ENCODE measurements at places on chromosomes 12 and 14. TPM values are rescaled to one million over a fixed set of nuclear protein-coding genes. Genes with fewer than 3 reads are reported as not detected.

DNA sequence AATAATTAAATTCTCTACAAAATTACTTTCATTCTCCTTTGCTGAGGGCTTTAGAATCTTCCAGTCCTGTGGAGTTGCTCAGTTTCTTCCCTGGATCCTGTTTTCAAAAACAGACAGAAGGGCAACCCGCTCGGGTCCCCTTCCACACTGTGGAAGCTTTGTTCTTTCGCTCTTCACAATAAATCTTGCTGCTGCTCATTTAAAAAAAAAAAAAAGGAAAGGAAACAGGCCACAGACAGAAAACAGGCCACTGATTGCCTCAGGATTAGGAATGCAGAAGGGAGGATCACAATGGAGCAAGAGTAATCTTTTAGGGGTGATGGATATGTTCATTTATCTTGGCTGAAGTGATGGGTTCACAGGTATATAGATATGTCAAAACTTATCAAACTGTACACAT is 29.5 kb upstream of the HIGD1C start:
- DNase-seq = no peak

GRCh38 chr12:130929363-130929762 is 24.3 kb upstream of the ADGRD1 start:
- DNase-seq = no peak

DNA sequence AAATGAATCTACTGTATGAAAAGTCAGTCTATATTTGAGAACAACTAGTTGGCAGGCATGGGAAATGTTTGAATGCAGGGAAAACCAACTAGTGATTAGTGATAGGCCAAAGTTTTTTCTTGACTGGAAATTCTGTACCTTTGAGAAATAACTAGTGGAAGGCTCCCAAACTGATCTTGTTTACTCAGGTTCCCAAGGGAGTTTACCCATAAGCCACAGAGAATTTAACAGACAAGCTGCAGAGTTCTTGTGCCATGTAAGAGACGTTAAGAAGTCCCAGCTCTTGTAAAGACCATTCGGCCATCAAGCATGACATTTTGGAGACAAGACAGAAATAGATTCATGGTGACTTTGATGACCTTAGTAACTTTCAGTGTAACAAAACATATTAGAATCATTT is 1882.8 kb upstream of the SEL1L start:
- DNase-seq = no peak

DNA sequence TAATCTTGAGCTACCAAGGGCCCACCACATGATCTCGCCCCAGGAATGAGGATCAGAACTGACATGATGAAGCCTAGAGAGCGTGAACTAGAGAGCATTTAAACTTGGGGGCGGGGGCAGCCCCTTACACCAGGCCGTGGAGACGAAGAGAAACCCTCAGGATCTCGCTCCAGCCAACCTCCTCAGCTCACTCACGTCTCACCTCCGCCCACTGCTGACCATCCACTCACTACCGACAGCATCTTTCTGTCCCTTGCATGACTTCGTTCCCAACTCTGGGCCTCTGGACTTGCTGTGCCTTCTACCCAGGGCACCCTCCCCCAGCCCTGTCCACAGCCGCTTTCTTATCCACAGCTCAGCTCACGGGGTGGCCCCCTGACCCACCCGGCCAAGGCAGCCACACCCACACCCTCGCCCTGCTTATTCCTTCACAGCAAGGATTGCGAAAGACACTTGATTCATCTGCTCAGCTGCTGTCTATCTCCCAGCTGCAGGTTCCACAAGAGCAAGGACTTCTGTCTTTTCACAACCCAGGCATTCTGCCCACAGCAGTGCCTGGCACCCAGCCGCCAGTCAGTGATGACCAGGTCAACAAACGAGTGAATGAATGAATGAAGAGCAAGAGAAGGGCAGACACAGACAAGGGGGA is 6.4 kb downstream of the STX2 start:
- DNase-seq = no peak

The ITGB7 gene
- 3.3 TPM for total RNA-seq

The SIRT4 gene
- 3.2 TPM for total RNA-seq

All from PC-9 (cell line).